ENCODE measurements at places on chromosomes 13 and 19.

DNA sequence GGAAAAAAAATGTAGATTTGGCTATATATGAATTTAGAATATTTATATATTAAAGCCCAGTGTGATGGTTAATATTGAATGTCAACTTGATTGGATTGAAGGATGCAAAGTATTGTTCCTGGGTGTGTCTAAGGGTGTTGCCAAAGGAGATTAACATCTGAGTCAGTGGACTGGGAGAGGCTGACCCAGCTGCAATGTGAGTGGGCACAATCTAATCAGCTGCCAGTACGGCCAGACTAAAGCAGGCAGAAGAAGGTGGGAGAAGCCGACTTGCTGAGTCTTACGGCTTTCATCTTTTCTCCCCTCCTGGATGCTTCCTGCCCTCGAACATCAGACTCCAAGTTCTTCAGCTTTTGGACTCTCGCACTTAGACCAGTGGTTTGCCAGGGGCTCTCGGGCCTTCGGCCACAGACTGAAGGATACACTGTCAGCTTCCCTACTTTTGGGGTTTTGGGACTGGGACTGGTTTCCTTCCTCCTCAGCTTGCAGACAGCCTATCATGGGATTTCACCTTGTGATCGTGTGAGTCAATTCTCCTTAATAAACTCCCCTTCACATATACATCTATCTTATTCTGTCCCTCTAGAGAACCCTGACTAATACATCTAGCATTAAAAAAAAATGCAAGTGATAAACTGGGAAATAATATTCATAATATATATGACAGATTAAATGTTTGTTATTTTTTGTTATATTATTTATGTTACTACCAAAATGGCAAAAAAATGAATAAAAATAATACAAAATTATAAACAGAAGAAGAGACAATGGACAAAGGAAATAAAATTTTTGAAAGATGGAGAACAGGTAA, 122.4 kb downstream of the DLEU7 start:
- no peak for DNase-seq

DNA sequence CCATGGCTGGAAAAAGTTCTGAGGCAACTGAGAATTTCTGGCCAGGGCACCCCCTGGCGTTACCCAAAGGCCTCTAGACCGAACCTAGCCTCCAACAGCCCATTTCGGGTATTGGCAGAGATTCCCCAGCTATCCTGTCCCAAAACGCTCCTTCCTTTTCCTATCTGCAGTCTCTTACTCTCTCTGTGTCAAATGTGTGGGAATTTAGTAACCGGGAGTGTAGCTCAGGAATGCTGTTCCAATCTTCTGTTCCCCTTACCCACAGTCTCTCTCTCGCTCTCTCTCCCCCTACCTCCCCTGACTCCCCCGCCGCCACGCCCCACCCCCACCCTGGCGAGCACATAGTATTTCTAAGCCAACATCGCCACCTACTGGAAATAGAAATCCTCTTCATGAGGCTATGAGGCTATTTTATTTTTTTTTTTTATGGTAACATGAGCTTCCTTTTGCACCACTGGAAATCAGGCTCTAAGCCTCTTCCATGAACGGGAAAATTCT, 27.0 kb downstream of the OXGR1 start:
- DNase-seq: no peak

- no peak for DNase-seq
Observed at GRCh38 chr19:13057744-13058143, 44.9 kb downstream of the LYL1 start.

GRCh38 chr13:51599444-51600176, 15.3 kb downstream of the WDFY2 start:
- DNase-seq: no peak

GRCh38 chr13:51298812-51299211, 40.7 kb upstream of the SERPINE3 start:
- no peak for DNase-seq

DNA sequence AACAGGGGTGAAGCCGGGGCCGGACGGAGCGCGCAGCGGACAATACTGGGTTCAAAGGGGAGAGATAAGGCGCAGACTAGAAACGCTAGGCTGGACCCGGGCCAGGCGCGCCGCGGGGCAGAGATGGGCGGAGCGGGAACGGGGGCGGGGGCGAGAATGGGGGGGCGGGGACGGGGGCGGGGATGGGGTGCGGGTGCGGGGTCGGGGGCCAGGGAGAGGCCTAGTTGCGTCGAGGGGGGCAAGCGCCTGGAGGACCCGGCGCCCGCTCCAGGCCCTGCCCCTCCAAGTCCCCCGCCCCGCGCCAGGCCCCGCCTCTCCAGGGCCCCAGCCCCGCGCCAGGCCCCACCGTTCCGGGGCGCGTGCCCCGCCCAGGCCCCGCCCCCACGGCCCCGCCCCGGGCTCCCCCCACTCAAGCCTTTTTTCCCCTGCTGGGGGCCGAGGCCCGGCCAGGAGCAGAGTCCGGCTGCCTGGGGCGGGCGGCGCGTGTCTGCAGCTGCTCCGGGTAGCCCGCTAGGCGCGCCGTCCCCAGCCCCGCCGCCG, at the start of gene CERS4:
TSS of gene CERS4 (plus strand) at position 449 of the 540 bp plus-strand sequence. CDS start 41,707 bp downstream, outside the sequence.
- peak; percentile 62 for DNase-seq

DNA sequence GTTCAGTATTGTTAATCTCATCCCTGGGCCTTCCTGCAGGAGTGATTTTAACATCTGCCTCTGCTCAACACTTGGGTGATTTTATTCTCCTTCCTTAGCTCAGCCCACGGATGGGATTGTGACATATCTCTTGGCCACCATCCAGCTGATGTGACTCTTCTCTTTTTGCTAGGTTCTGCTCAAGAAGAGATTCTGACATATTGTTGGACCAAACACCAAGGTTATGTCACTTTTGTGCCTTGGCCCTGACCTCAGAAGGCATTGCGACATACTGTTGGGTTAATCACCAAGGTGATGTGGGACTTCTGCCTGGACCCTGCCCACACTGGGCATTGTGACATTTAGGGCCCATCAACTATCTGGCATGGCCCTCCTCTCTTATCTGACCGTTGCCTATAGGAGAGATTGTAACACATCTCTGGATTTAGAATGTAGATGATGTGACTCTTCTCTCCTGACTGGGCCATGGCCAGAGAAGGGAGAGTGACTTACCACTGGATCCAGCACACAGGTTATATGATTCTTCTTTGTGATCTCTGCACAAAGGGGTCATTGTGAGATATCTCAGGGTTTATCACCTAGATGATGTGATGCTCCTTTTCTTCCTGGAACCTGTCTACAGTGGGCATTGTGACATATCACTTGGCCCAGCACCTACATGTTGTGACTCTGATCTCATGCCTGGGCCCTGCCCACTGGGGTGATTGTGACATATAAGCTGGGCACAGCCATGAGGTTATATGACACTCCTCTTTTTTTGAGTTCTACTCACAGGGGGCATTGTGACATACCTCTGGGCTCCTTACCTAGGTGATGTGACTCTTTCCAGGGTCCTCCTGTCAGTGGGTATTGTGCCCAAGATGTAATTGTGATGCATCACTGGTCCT, 88.8 kb downstream of the ZNF429 start:
- no peak for DNase-seq
